ENCODE measurements at places on chromosomes 13 and 19.

- DNase-seq = no peak
Measured at GRCh38 chr19:56973713-56974555, 133.4 kb upstream of the PEG3 start.

DNA sequence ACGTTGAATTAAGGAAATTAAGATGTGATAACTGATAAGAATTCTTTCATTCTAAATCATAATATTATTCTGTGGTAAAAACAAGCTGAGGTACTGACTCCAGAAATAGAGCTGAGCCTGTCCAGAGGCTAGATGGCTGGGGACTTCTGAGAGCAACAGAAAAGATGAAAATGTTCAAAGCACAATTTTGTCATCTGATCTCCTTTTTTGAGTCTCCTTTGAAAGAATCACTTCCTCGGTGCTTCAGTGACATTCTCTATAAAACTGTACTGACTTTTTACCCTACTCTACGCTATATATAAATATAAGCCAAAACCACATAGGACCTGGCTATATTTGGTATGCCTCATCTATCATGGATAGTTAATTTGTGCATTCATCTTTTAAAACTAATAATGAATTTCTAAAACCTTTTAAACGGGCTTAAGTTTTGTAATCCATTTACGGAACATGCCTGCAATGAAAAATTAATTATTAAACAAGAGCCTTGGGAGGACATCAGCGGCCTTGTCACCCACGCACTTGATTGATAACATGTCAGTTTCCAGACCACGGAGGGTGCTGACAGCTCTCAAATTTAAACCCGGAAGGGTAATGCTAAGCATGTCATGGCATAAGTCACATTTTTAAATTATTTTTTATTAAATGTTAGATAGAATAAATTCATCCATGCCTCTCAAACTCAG is 235.5 kb downstream of the PCDH9 start:
- no peak for DNase-seq

DNA sequence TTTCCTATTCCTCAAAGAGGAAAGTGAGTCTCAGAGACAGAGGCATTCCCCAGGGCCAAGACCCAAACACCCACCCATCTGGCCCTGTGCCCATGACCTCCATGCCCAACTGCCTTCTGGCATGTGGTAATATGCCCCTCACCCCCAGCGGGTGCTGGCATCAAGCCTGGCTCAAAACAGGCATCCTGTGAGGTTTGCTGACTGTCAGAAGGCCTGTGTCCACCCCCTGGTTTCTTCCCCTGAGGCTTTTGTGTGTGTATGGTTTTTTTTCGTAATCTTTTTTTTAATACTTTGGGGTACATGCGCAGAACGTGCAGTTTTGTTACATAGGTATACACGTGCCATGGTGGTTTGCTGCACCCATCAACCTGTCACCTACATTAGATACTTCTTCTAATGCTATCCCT is 7.6 kb upstream of the KANK2 start:
- DNase-seq = no peak

DNA sequence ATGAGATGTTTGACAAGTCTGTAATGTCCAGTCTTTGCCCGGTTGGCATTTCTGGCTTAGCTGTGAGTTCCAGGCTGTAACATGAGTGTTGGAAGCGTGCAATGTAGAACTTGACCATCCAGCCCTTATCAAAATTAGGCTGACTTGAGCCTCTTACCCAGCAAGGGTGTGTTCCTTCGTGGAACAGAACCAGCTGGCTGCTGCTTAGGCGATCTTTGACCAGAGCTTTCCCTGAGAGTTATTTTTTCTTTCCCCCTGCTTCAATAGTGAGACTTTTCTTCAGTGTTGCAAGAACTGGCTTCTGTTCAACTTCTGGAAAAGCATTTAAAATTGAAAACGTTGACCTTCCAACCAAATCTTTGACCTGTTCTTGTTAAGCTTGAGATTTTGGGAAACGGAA is 6.5 kb downstream of the TNFSF13B start:
- no peak for DNase-seq

GRCh38 chr13:63855457-63856118 is 2439.9 kb upstream of the PCDH20 start:
- no peak for DNase-seq

GRCh38 chr13:95201814-95202651 is 99.2 kb downstream of the ABCC4 start:
- DNase-seq = no peak

DNA sequence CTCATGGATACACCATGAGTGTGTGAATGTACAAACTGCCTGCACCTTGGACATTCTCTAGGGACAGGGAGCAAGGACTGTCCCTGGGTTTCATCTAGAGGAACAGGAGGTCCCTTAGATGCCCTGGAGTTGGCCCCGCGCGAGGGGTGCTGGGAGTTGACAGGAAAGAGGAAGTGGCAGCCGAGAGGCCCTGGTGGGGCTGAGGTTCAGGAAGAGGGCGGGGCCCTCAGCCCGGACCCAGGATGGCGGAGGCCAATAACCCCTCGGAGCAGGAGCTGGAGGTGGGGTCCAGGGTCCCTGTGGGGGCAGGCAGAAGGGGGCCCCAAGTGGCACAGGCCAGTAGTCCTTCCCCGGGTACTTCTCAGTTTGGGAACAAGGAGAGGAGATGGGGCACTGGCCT is 6.9 kb downstream of the PKN1 start:
- peak; percentile 41 for DNase-seq

DNA sequence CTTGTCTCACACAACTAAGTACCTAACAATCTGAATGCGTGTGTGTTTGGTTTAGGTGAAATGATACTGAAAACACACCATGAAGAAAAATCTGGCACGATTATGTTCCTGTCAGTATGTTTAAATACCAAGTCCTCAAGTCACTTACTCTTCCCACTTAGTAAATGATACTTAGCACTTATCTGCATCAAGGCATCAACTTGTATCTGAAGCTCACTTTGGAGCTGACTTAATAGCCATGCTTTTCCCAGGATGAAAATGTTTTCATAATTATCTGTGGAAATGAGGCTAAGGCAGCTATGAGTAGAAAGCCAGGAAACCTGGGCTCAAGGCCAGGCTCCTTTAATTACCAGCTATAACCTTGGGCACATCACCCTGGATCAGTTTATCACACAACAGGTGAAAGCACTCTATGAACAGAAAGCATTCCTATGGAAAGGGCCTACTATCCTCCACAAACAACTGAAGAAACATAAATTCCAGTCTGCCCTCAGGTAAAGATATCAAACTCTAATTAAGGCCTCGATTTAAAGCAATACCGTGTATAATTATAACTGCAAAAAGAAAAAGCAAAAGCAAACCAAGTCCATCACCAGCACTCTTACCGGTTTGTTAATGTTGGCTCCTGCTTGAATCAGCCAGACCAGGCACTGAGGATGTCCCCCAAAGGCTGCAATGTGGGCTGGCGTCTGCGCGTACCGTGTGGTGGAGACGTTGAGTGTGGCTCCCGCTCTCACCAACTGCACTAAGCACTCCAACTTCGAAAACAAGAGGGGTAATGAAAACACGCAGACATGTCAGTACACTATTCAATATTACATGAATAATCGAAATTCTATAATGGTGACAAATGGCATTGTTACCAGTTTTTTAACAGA is 4.6 kb downstream of the ANKRD10 start:
- DNase-seq = no peak

DNA sequence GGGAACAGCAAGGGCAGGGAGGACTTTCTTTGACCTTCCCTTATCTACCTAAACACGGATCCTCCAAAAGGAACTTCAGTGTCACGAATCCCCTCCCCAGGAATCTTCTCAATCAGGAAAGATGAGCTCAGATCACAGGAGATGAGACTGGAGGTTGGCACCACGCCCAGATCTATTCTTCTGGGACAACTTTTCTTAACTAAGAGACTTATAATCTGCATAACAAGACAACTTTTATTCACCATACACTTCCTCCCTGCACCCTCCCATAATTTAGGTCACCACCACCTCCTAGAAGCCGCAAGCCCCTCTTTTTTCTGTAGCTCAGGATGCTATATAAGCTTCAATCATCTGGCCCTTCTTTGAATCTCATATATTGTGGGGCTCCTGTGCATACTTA is 19.2 kb upstream of the AKT2 start:
- DNase-seq = no peak

DNA sequence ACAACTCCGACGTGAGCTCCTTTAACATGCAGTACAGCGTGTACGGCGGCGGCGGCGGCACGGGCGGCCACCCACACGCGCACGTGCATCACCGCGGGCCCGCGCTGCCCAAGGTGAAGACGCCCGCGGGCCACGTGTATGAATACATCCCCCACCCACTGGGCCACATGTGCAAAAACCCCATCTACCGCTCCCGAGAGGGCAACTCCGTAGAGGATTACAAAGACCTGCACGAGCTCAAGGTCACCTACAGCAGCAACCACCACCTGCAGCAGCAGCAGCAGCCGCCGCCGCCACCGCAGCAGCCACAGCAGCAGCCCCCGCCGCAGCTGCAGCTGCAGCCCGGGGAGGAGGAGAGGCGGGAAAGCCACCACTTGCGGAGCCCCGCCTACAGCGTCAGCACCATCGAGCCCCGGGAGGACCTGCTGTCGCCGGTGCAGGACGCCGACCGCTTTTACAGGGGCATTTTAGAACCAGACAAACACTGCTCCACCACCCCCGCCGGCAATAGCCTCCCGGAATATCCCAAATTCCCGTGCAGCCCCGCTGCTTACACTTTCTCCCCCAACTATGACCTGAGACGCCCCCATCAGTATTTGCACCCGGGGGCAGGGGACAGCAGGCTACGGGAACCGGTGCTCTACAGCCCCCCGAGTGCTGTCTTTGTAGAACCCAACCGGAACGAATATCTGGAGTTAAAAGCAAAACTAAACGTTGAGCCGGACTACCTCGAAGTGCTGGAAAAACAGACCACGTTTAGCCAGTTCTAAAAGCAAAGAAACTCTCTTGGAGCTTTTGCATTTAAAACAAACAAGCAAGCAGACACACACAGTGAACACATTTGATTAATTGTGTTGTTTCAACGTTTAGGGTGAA is 6.6 kb downstream of the SLITRK5 start:
- DNase-seq = no peak

GRCh38 chr13:97243915-97244781 is 22.0 kb downstream of the MBNL2 start:
- DNase-seq = no peak

- DNase-seq = no peak
Measured at GRCh38 chr13:99417201-99418102, 83.8 kb upstream of the TM9SF2 start.

GRCh38 chr19:2350656-2351055 is 9.4 kb upstream of the TMPRSS9 start:
- DNase-seq = no peak

- DNase-seq = no peak
Measured at GRCh38 chr19:56139847-56140582, 1.1 kb upstream of the ZNF444 start.

DNA sequence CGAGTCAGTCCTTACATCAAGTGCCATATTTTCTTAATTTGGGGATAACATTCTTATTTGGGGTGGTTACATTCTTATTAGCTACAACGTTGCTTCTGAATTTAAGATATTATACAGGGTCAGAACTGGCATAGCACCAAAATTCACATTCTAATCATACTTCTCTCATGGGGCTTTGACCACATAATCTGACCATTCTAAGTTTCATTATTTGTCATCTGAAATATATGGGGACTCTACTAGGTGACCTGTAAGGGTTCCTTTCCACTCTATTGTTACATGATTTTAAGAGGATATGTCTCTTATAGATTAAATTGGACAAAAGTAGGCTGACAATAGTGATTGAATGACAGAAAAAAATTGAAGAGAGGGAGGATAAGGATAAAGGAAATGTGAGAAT is 536.5 kb downstream of the KCTD12 start:
- no peak for DNase-seq

DNA sequence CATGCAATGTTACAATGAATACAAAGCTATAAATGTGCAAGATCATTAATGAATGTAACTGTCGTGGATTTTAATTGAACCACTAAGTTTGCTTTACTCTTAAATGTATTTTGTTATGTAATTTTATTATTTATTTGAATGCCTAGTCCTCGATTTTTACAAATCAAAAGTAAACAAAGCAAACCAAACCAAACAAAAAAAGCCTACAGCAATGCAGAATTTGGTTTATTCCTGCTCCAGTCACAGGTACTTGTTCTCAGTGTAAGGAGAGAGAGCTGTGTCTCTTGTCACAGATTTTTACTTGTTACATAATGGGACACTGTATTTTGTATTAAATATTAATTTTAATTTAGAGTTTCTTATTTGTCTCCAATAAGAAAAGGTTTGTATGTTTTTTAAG is 584.3 kb upstream of the SLITRK6 start:
- no peak for DNase-seq

DNA sequence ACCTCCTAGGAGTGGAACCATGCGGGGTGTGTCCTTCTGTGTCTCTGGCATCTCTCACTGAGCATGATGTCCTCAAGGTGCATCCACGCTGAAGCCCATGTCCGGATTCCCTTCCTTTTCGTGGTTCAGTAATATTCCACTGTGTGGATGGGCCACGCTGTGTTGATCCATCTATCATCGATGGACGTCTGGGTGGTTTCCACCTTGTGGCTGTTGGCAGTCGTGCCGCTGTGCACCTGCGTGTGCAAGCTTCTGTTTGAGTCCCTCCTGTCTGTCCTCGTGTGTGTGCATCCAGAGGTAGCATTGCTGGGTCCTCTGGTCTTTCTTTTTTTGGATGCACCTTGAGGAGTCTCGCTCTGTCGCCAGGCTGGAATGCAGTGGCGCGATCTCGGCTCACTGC is 11.2 kb upstream of the GNA15 start:
- no peak for DNase-seq

GRCh38 chr13:45849408-45849807 is 2.1 kb downstream of the SIAH3 start:
- no peak for DNase-seq

DNA sequence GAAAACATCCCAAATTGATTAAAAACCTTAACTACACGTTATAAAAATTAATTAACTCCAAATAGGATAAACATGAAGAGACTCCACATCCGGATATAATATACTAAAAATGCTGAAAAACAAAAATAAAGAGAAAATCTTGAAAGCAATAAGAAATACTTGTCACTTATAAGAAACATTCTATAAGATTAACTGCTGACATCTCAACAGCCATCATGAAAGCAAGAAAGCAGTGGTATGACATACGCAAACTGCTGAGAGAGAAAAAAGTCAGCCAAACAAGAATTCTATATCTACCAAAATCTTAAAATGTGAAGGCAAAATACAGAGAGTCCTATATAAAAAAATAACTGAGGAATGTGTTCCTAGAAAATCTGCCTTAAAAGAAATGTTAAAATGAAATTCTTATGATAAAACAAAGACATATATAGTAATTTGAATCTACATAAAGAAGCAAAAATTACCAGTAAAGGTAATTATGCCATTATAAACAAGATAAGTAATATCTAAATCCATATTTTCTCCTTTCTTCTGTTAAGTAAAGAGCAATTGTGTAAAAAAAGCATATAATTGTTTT is 1851.1 kb downstream of the PCDH9 start:
- DNase-seq = no peak
